ENCODE measurements at places on chromosomes 3 and 15. TPM values are rescaled to one million over a fixed set of nuclear protein-coding genes. Genes with fewer than 3 reads are reported as not detected.

DNA sequence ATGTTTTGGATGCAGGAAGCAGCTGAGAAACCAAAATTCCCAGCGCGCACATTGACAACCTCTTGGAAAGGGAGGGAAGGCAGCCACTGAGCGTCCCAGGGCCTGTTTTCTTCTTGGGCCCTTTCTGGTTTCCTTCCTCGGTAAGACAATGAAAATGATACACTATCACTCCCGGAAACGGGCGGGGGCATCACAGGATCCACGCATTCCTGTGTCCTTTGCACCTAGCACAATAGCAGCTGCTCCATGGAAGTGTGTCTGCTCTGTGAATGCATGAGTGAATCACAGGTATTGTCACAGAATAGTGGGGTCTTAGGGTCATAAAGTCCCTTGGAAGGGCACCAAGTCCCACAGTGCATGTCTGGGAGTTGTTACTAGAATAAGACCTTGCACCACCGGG is 6.3 kb upstream of the ITPKA start:
- DNase-seq = no peak

DNA sequence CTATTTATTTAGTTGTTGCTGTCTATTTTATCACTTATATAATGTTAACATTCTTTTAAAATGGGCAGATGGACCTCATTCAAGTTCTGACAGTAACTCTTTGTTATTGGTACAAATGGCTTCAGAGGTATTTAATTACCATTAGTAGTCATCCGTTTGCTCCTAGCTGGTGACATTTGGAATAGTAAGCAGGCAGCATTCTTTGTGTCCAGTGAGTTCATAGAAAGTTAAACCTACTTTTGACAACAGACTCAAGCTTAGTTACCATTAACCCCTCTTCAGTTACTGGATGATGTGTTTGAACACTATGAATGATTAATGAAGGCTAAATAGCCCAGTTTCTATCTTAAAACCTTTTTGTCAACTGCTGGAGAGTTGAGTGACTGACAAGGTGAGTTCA is 500.7 kb upstream of the ATP11B start:
- no peak for DNase-seq

GRCh38 chr15:81087066-81087465 is 47.0 kb upstream of the CFAP161 start:
- no peak for DNase-seq

Gene ZMYND10
- not detected for total RNA-seq

Gene RTP1
- not detected for total RNA-seq

- DNase-seq = no peak
Observed at GRCh38 chr3:181403876-181404660, 307.7 kb upstream of the SOX2 start.

GRCh38 chr15:27330326-27330725 is 359.3 kb downstream of the GABRG3 start:
- DNase-seq = no peak

Gene DOCK3
- total RNA-seq = 0.28 TPM

Gene CCNB2
- total RNA-seq = 18.2 TPM

DNA sequence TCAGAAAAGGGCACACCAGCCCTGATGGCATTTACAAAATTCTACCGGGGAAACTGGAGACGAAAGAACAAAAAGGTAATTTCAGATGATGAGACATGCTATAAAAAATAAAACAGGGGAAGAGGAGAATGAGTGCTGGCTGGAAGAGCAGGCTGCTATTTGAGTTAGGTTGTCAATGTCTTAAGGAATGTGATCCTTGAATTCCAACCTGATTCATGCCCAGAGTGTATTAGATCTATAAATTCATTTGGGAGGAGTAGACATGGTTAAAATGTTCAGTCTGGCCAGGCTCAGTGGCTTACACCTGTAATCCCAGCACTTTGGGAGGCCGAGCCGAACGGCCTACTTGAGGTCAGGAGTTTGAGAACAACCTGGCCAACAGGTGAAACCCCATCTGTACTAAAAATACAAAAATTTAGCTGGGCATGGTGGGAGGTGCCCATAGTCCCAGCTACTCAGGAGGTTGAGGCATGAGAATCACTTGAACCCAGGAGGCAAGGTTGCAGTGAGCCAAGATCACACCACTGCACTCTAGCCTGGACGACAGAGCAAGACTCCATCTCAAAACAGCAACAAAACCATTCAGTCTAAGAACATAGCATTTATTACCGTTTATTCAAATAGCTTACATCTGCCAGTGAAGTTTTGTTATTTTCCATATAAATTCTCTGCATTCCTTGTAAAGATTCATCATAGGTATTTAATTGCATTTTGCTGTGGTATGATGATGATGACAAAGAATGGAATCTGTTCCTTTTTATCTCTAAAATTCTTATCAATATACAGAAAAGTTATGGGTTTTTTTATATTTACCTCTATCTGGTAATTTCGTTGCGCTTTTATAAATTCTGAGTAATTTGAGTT is 126.7 kb upstream of the NR2E3 start:
- no peak for DNase-seq

DNA sequence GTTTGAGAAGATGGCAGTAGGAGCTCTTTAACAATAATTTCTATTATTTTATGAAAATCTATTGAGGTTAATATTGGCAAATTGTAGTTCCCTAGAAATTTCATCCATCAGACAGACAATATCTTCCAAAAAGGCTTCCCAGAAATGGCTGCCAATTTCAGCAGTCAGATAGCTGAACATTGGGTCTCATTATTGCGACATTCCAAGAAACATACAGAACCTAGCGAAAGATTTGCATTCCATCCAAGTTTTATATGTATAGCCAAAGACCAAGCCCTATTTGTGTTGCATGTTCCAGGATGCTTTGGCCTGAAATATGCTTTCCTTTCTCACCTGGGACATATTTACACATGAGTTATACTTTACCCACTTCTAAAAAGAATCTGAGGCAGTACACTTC is 24.5 kb downstream of the ACP3 start:
- DNase-seq = no peak

Gene TGM5
- not detected for total RNA-seq

GRCh38 chr3:183534249-183534648 is 21.3 kb downstream of the KLHL6 start:
- DNase-seq = no peak

DNA sequence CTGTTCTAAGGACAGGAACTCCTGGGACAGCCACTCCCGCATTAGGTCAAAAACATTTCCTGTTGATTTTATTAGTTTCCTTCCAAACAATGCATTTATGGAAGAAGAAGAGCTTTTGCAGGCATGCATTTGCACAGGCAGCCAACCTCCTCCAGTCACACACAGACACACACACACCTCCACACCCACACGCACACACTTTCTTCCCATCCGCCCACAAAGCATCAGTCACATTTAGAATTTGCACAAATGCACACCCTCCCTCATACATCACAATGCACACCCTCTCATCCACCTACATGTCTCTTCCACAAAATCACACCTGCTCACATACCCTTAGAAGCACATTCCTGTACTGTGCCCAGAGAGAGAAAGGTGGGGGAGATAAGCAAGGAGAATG is 4.1 kb upstream of the TYRO3 start:
- DNase-seq = no peak

GRCh38 chr3:14253022-14253706 is 74.5 kb downstream of the LSM3 start:
- DNase-seq = no peak

DNA sequence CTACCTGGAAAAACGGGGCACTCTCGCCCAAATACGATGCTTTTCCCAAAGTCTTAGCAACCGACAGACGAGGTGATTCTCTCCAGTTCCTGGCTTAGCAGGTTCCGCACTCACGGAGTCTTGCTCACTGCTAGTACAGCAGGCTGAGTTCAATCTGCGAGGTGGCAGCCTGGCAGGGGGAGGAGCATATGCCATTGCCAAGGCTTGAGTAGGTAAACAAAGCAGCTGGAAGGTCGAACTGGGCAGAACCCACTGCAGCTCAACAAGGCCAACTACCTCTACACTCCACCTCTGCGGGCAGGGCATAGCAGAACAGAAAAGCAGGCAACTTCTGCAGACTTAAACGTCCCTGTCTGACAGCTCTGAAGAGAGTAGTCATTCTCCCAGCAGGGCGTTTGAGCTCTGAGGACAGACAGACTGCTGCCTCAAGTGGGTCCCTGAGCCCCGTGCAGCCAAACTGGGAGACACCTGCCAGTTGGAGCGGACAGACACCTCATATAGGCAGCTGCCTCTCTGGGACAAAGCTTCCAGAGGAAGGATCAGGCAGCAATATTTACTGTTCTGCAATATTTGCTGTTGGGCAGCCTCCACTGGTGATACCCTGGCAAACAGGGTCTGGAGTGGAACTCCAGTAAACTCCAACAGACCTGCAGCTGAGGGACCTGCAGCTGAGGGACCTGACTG is 73.4 kb upstream of the CADM2 start:
- no peak for DNase-seq

Gene CDHR4
- 1.0 TPM for total RNA-seq

Gene ZNF502
- total RNA-seq = 5.0 TPM

DNA sequence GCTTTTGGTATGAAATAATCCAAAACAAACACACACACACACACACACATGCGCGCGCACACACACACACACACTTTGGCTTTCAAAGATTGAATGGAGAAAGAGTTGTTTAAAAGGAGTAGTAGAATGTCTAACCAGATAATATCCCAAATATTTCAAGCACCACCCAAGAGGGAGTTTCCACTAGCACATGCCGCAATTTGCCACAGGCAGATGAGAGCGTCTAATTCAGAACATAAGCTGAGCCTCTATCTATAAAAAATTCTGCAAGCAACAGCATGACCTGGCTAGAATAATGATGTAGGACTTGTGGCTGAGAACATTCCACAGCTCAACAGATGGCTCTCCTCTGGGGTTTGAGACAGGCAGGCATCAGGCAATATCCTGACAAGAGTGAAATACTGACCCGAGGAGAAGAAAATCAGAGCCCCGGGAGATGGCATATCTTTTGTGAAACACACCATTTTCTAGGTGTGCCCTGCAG is 302.5 kb upstream of the GADL1 start:
- DNase-seq = no peak

DNA sequence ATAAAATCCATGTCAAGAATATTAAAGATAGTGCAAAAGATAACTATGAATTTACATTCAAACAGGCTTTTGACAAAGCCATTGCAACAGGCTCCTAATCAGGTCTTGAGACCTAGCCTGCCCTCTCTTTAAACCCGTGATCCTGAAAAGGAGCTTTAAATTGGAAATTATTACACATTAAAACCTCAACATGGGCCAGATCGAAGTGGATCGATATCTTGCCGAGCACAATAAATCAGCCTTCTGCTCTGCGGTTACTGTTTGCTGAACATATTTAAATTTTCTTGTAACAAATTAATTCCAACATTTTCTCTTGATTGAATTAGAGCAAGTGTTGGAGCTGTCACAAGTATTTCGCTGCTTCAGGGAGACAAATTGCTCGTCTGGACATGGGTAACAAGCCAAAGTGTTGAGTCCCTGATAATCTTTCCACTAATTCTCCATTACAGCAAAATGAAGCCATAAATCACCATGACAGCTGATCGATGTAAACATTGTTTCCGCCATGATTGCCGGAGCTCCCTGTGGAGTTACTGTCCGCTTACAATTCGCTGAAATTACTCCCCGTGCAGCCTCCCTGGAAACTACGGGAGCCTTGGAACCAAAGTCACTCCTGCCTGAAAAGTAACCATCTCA is 47.6 kb downstream of the SHOX2 start:
- DNase-seq = no peak

Gene LZTFL1
- total RNA-seq = 5.1 TPM

Gene ALDH1A2
- 10.0 TPM for total RNA-seq

- DNase-seq = no peak
Observed at GRCh38 chr15:49847423-49848281, 226.8 kb downstream of the DTWD1 start.

Gene SYNM
- total RNA-seq = 14.7 TPM

DNA sequence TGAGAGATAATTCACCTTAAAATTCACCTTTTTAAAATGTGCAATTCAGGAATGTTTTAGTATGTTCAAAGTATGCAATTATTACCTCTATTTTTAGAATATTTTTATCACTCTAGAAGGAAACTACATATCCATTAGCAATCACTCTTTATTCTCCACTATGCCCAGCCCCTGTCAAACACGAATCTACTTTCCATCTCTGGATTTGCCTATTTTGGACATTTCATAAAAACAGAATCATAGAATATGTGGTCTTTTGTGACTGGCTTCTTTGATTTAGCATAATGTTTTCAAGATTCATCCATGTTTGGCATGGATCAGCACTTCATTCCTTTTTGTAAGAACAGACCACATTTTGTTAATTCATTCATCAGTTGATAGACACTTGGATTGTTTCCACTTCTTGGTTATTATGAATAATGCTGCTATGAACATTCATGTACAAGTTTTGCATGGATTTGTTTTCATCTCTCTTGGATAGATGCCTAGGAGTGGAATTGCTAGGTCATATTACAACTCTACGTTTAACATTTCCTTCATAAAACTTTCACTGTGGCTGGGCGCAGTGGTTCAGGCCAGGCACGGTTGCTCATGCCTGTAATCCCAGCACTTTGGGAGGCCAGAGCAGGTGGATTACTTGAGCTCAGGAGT is 12.7 kb downstream of the HMCES start:
- no peak for DNase-seq

Gene PTX3
- total RNA-seq = not detected

DNA sequence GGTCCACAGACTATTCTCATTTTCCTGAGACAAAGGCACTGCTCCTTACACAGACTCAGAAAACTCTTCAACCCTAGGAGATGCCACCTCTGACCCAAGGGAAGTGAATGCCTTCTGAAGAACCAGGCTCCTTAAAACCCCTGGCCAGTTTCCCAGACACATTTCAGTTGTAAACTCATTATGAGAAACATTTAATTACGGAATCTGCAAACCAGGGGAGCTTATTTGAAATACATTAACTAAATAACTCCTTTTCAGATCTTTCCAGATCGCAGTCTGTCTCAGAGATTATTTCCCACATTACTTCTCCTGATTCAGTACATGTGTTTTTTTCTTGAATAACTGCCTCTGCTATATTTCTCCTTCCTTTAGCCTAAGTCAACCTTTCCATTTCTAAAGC is 17.6 kb downstream of the MYO5A start:
- DNase-seq = no peak

Gene NCEH1
- 15.8 TPM for total RNA-seq

DNA sequence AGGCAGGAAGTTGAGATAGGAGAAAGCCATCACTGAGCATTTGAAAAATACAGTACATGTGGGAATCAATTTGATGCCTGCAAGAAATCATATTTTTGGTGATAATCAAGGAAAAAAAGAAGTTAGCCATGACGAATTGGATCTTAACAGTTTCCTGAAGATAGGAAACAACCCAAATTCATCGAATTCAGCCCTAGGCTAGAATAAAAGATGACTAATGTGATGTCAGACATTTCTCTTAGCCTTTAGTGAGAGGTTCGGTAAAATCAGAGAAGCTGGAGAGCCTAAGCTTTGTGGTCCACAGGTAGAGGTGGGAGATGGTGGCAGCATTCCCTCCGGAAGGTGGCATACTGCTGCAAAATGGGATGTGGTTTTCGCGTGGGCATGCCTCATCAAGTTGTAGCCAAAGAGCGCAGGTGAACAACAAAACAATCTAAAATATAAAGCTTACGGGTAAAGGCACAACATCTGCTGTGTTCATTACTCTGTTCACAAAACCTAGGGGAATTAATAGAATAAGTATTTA is 144.1 kb upstream of the ALCAM start:
- no peak for DNase-seq

Gene SCN11A
- total RNA-seq = 0.28 TPM

Gene NCBP2
- 31.4 TPM for total RNA-seq

Gene TTLL13
- total RNA-seq = not detected

GRCh38 chr3:70247955-70248354 is 64.5 kb downstream of the MDFIC2 start:
- DNase-seq = no peak

All from Peyer's patch (tissue), 4 donors.